GDM1 (cell line): ENCODE measurements at places on chromosomes 16 and 17.

DNA sequence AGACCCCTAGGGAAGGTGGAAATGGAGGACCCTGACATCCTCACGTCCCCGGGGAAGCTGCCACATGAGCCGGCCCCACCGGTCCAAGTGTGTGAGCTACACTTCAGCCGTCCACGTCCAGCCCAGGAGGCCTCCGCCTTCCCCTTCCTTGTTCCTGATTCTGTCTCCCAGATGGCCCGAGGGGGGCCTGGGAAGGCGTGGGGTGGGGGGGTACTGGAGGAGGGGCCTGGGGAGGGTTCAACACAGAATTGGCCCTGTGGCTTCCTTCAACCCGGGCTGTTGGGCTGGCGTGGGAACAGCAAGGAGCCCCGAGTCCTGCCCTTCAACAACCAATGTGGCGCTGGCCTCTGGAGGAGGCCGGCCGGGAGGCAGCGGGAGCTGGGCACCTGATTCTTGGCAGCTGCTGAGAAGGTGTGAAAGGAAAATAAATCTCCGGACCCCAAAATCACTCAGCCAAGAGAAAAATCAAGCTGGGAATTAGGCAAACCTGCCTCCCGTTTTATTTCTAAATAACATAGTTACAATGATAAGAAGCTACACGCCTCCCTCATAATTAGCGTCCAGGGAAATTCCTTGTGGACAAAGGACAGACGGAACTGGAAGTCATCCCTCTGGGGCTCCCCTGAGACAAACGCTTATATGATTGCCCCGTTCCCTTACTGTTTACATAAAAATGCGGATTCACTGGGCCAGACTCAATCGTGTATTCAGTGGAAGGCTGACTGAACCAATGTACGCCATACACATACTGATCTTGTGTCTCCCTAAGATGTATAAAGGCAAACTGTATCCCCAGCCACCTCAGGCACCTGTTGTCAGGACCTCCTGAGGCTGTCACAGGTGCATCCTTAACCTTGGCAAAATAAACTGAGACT, 1.8 kb upstream of the APRT start:
- no peak for DNase-seq

DNA sequence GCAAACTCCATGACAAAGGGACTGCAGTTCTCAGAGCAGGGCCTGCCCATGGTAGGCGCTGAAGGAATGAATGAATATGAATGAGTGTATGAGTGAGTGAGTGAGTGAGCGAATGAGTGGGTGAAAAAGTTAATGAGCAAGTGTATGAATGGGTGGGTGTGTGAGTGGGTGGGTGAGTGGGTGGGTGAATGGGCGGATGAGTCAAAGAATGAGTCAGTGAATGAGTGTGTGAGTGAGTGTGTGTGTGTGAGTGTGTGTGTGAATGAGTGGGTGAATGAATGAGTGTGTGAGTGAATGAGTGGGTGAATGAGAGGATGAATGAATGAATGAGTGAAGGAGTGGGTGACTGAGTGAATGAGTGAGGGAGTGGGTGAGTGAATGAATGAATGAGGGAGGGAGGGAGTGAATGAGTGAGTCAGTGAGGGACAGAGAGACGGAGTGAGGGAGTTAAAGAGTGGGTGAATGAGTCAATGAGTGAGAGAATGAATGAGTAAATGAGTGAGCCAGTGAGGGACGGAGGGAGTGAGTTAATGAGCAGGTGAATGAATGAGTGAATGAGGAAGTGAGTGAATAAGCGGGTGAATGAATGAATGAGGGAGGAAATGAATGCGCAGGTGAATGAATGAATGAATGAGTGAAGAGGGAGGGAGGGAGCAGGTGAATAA, 11.1 kb upstream of the CHMP6 start:
- no peak for DNase-seq

DNA sequence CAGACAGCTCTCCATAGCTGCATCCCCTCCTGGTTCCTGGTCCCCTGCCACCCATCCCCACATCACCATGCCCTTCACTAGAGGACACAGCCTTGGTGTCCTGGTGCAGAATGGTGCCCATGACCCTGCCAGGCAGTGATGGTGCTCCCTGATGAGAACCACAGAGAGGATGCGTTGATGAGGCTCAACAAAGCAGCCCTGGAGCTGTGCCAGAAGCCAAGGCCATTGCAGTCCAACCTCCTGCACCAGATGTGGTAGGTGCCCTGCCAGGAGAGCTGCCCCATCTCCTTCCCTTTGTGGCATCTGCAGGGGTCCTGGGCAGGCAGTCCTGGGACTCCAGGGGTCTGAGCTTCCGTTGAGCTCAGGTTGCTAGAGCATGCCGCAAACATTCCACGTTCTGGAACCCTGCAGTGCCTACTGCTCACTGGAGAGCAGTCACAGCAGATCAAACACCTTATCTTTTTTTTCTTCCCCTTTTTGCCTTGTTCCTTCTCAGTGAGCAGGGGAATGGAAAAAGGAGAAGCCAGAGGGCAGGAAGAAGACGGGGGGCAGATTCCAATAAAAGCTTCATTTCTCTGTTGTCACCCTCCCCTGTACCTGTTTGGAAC, 5.3 kb upstream of the EPN3 start:
- peak; percentile 37 for DNase-seq

GRCh38 chr16:52384378-52384777, 162.6 kb downstream of the TOX3 start:
- DNase-seq = no peak

DNA sequence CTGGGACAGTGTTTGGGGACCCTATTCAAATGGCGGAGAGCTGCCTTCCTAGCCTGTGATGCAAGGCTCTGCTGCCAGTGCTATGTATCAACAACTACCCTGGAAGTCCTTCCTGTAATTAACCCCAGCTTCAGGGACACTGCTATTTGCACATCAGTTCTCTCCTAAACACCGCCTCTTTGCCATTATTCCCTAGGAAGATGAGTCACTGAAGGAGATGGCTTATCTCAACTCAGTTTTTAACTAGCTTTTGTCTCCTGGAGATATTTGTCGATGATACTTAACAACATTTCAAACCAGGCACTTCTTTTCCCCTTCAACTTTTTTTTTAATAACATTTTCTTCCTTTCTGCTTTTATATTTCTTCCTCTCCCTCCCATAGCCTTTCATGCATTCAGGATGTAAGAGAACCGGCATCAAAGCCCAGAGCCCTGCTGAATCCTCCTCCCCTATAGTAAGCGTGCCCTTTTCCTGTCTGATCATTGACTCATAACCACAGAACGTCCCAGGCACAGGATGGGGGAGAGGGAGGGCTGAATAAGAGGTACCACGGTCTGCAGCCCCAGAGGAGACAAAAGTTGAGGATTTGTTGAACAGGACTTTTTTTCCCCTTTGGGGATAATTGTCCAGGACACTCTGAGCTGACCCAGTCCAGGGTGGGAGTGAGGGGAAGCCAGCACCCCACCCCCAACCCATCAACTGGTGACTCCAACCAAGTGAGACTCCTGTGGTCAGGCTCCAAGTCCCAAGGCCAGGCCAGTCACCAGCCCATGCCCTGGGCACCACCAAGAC, 387.8 kb upstream of the SALL1 start:
- DNase-seq = no peak

GRCh38 chr17:7502171-7502847, 18.1 kb downstream of the POLR2A start:
- no peak for DNase-seq

- no peak for DNase-seq
Measured at GRCh38 chr16:8869212-8869987, 594 bp upstream of the CARHSP1 start.

GRCh38 chr17:44607836-44608690, 48.2 kb upstream of the MEIOC start:
- no peak for DNase-seq

DNA sequence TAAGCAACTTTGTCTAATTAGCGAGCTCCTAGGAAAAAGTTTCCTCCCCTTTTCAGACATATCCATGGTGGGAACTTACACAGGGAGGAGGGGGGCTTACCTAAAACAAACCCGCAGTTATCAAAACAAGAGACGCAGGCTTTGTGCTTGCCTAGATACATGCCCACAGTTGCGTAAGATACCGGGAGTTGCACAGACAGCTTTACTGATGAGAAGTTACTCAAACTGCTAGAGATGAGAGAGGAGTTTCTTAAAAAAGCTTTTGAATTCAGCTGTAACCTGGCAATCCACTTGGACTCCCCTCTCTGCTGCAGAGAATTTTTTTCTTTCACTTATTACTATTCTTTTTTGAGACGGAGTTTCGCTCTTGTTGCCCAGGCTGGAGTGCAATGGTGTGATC, 6.8 kb upstream of the ZP2 start:
- no peak for DNase-seq

GRCh38 chr17:29582772-29583171, 6.7 kb downstream of the GIT1 start:
- DNase-seq = no peak
